ENCODE measurements at places on chromosomes 5 and 9.

DNA sequence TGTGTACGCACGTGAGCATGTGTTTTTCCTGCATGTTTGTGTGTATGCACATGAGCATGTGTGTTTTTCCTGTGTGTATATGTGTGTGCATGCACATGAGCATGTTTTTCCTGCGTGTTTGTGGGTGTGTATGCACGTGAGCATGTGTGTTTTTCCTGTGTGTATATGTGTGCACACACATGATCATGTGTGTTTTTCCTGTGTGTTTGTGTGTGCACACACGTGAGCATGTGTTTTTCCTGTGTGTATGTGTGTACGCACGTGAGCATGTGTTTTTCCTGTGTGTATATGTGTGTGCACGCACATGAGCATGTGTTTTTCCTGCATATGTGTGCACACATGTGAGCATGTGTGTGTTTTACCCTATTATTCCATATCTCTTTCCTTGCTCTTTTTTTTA, 205.9 kb downstream of the TRIO start:
- no peak for DNase-seq

DNA sequence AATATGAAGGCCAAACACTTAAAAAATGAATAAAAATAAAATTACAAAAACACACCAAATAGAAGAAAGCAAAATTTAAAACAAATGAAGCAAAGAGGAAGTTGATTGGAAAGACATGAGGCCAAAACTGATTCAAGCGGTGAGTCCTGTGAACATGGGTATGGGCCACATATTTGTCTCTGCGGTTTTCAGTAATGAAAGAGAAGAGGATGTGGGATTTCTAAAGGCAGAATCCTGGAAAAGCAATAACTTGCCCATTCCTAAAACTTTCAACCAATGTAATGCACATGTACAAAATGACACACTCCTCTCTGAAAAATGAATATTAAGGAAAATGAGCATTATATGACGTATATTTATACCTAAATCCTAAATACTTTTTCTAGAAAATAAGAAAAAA, 263.7 kb downstream of the SEMA5A start:
- DNase-seq: no peak

DNA sequence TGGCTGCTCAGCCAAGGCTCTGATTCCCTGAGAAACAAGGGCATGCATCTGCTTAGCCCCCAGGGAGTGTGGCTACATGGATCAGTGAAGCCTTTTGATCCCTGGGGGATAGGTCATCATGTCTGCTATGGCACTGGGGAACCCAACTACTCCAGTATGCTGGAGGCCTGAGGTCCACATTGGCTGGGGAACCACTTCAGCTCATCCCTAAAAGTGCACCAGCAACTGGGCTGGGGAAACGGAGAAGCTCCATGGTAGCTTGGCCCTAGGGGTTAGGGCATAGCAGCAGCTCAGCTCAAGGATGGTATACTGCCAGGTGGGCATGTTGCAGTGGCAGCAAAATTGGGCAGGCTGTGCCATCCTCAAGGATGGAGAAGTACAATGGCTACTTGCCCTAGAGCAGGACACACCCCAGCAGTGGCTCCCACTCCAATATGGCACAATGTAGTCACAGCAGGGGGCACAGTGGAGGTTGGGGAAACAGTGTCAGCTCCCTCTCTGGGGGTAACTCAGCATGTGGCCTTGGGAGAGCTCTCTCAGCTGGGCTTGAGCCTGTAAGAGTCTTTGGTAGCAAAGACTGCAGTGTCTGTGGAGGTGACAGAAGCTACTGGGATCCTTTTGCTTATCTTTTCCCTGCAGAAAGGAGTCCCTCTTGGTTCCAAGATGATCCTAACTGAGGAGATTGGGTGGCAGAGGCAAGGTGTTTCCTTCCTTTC, 111.5 kb upstream of the FSTL4 start:
- no peak for DNase-seq

DNA sequence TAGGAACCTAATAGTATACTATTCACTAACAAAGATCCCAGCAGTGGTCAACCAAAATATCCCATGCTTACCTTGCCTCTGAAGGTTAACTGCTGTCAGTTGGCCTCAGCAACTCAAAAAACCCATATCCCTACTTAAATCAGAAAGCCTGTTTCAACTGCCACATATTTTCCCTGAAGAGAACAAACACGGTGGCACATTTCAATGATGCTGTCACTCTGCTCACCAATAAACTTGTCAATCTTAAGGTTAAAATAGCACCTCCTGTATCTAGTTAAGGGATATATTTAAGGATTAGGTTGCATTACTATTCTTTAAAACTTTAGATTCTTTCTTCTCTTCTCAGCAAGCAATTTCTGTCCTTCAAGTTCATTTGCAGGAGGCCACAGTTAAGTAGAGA, 986.9 kb downstream of the CDH18 start:
- no peak for DNase-seq

DNA sequence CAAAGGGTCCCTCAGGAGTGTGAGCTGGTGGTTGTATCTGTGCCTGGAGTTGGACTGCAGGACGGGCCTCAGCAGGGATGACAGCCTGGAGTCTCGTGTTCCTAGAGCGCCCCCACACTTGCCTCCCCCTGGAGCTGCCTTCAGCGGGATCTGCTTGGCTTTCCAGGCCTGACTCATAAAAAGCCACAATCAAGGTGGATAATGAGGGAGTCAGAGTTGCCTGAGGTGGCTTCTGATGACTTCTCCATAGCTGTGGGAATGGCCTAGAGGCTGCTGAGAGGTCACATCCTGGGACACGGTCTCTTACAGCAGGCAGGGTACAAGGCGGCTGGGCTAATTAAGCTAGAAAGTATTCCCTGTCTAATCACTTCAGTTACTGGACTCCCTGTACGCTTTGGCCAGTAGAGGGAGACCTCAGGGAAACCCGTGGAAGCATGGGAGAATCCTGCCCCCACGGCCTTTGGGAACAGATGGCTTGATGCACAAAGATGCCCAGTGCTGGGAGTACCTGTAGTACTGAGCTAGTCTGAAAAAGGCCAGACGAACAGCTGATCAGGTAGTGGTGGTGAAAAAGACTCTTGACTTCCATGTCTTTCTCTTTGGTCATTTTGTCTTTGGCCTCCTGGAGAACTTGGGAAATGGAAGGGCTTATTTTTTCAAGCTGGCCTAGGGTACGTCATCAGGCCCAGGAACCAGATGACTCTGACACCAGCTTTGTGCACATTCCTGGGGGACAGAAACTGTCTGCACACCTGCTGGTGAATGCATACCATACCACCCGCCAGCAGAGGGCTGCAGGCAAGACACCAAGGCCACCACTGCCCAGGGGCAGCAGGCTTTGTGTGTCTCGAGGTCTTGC, 16.1 kb upstream of the FRRS1L start:
- DNase-seq: peak; percentile 47

DNA sequence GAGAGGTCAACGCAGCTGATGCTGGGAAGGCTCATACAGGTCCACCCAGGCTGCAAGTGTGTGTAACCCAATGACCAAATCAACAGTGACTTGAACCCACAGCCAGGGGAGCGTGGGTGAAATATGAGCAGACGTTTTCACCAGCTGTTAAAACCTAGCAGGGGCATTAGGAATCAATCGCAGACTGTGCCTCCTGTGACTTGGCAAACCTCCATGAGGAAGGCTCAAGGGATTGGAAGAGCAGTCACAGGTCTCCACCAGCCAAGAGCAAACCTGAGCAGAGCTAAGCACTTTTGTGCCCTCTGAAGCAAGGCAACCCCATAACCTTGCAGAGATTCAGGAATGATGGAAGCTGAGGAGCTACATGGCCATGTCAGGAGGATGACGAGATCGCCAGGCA, 25.5 kb downstream of the INSYN2B start:
- no peak for DNase-seq

- DNase-seq: no peak
Observed at GRCh38 chr5:157351802-157352092, 85.8 kb downstream of the CYFIP2 start.

GRCh38 chr5:65142511-65143011, 339.2 kb downstream of the ADAMTS6 start:
- no peak for DNase-seq

DNA sequence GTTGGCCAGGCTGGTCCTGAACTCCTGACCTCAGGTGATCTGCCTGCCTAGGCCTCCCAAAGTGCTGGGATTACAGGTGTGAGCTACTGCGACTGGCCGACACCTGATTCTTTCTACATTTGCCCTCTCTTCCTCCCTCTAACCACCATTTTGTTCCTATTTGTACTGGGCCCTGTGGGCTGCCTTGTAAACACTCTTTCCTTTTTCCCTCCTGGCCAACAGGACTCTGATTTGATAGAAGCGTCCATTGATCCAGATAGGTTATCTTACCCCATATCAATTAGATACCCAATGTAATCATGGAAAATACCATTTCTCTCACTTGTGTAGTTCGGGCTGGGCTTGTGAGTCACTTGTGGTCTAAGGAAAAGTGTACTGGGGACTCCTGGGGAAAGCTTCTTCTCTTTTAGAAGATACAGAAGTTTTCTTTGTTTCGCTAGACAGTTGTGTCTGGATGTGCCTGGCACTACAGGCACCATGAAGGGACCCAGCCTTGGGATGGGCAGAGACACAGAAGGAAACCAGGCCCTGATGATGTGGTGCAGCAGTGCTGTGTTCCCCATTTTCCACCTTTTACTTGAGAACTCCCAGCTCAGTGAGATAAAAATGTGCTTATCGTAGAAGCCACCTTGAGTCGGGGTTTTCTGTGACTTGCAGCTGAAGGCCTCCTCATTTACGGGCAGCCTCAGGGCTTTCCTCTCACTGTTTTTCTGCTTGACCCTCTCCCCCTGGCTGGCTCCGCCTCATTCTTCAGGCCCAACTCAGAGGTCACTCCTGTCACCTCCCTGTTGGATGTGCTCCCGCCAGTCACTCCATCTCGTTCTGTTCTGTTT, 32.8 kb upstream of the CPEB4 start:
- no peak for DNase-seq

DNA sequence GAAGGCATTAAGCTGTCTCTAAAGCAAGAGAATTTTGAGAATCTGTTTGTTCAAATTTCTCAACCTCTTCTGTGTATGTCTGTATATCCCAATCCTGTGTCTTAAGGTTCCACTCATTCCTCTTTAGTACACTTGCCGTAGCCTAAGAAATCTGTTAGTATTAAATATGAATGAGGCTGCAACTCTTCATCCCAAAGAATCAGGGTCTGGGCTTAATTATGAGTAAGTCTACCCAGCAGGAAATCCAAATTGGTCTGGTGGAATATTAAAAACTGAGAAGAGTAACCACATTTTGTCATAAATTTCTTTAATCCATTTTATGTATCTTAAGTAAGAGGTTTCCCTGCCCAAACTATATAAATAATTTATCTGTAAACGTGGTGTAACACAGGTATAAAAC, 1171.2 kb downstream of the CDH12 start:
- DNase-seq: no peak

- no peak for DNase-seq
Observed at GRCh38 chr5:176741561-176742211, 68.7 kb upstream of the UNC5A start.

GRCh38 chr9:92608909-92609445, 61.0 kb downstream of the IPPK start:
- DNase-seq: no peak

- no peak for DNase-seq
Observed at GRCh38 chr5:79423296-79423695, 90.6 kb downstream of the HOMER1 start.

GRCh38 chr5:141785711-141786110, 92.5 kb downstream of the PCDH1 start:
- no peak for DNase-seq

DNA sequence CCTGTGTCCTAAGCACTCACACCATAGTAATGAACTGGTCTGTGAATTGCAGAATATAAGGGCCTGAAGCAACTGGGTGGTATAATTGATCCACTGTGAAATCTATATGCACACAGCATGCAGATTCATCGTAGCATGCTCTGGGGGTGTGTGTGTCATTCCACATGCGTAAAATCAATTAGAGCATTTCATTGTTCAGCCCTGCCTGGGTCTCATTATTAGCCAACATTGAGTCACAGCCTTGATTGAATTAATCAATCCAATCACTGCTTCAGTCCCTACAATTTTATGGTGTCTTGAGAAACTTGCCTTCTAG, 248.0 kb downstream of the ADAMTSL1 start:
- DNase-seq: no peak

DNA sequence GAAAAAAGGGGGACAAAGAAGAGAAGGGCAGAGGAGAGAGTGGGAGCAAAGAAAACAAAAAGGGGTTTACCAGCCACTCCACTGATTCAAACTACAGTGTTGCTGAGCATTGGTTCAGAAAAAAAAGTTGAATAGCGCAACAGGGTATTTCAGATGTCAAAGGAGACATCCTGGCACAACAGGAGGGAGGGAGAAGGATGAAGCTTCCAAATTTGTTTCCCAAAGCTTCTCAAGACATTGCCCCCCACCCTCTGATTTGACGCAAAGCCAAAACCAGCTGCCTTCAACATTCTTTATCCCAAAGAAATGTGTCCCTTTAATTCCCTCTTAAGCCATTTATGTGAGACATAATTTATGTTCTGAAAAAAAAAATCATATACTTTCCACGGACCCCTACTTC, 105.5 kb upstream of the TNC start:
- no peak for DNase-seq

DNA sequence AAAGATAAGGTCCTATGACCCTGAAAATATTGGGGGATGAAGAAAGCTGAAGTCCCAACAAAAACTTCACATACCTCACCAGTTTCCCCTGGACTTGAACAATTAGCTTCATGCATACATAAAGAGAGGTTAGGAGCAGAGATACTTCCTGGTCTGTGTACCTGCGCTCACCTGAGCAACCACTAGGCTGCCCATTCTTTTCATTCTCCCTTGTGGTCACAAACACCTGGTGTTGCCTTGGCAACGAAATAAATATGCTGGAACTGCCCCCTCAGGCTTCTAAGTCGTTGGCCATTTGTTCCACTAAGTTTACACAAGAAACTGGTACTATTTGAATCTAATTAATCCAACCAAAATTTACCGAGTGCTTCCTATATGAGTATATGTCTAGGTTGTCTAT, 18.1 kb downstream of the OTP start:
- DNase-seq: no peak

DNA sequence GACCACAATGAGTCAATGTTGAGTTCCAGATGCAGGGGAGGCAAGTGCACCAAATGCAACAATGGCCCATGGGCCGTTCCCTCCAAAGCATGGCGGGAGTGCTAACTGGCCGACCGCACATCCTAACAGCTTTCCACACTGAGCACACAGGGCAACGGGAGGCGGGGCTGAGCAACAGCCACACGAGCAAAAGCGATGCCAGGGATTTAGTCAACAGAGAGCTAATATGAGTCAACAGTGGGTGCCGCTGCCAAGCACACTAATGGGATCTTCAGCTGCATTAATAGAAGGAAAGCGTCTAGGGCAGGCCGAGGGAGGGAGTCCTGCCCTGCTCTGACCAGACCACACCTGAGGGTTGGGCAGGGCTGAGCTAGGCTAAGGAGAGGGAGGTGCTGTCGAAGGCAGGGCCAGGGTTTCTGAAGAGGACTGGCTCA, 4.6 kb downstream of the EPB41L4B start:
- DNase-seq: no peak

DNA sequence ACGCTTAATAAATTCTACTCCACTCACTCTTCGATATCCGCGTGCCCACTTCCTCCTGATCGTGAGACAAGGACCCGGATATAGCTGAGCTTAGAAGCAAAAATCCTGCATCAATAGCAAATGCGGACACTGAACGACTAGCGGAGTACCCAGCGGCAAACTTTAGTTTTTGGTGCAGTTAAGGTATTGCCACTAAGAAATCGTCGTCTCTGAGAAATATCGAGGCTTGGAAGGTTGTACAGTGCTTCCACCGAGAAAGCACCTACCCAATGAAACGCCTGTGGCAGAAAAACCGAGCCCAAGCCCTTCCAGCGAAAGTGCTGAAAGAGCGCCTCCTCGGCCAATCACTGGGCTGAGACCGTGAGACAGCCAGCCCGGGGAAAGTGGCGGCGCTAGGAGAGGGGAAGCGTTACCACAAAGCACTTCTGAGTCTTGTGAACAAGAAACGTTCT, 32.2 kb downstream of the ANXA2R start:
- DNase-seq: peak; percentile 88
